ENCODE measurements at places on chromosomes 6 and 20. TPM values are rescaled to one million over a fixed set of nuclear protein-coding genes. Genes with fewer than 3 reads are reported as not detected.

The SPEF1 gene
- 0.54 TPM for total RNA-seq

The PTPRK gene
- total RNA-seq: 30.4 TPM

The PRSS16 gene
- total RNA-seq: 0.57 TPM

The SIGLEC1 gene
- total RNA-seq: not detected

The TBX18 gene
- 0.47 TPM for total RNA-seq

The DUSP15 gene
- total RNA-seq: 13.7 TPM

The MUC21 gene
- total RNA-seq: not detected

The SLC22A7 gene
- 0.37 TPM for total RNA-seq

The OR2B6 gene
- not detected for total RNA-seq

The SYNJ2 gene
- total RNA-seq: 2.9 TPM

The HSPA12B gene
- total RNA-seq: 1.1 TPM

The MYLK4 gene
- total RNA-seq: 0.96 TPM

The FNDC11 gene
- total RNA-seq: 1.5 TPM

The PRDM13 gene
- total RNA-seq: 0.14 TPM

DNA sequence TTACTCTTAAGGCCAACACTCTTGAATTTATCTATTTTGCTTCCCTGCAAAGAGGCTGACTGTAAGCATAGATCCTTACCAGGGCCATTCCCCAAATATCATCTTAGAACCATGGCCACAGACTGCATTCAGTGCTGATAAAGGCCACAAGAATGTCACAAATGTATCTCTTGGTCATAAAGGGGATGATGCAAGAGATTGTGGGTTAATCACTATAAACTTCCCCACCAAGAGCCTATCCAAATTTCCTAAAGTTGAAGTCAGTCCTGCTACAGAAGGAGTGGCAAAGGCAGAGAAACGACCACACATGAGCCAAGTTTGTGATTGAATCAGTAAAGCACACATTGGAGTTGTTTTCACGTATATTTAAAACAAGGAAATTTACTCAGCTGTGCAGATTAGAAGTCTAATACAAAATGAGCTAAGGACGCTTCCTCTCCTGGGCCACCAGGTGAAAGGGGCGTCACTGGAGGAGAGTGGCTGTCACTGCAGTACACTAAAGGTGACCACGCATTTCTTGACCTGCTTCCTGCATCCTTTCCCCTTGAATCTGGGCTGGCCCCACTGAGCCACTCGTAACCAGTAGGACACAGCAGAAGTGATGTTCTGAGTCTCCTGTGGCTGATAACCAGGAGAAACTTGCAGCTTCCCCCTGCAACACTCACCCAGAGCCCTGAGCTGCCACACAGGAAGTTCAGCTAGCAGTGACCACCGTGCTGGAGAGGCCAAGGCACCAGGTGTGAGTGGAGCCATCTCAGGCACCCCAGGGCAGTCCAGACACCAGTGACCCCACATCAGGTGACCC, 181.9 kb downstream of the SYNDIG1 start:
- no peak for DNase-seq

DNA sequence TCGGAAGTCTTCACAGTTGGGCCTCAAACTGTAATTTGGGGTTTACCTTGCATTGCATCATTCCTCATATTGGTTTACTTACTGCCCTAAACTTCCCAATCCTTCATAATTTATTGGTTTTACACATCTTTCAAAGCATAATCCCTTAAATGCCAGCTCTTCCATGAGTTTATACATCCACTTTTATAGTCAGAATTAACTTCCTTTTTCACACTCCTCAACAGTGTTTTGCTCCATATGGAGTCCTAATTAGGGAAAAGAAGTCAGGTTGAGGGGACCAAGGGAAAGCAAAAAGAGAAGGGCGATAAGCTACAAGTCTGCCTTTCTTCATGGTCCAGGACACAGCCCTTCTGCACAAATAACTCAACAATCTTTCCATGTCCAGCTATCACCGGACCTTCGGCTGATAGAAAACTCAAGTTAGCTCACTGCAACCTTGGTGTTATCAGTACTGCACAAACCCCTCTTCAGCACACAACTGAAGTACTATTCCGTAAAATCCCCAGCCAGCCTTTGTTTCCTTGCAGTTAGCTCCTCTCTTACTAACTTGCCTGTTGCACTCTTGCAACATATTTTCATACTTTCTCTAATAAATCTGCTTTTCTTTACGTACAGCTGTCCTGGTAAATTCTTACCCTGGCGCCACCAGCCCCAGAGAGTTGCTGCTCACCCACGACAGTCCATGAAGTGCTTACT, 2.0 kb downstream of the EEF1E1 start:
- DNase-seq: no peak

GRCh38 chr6:105806486-105806920, 279.6 kb upstream of the PRDM1 start:
- DNase-seq: no peak

- DNase-seq: no peak
Measured at GRCh38 chr6:134908906-134909516, 40.9 kb downstream of the ALDH8A1 start.

GRCh38 chr20:14751191-14751590, 413.8 kb upstream of the FLRT3 start:
- no peak for DNase-seq

GRCh38 chr6:128491610-128492206, 28.7 kb downstream of the PTPRK start:
- no peak for DNase-seq

DNA sequence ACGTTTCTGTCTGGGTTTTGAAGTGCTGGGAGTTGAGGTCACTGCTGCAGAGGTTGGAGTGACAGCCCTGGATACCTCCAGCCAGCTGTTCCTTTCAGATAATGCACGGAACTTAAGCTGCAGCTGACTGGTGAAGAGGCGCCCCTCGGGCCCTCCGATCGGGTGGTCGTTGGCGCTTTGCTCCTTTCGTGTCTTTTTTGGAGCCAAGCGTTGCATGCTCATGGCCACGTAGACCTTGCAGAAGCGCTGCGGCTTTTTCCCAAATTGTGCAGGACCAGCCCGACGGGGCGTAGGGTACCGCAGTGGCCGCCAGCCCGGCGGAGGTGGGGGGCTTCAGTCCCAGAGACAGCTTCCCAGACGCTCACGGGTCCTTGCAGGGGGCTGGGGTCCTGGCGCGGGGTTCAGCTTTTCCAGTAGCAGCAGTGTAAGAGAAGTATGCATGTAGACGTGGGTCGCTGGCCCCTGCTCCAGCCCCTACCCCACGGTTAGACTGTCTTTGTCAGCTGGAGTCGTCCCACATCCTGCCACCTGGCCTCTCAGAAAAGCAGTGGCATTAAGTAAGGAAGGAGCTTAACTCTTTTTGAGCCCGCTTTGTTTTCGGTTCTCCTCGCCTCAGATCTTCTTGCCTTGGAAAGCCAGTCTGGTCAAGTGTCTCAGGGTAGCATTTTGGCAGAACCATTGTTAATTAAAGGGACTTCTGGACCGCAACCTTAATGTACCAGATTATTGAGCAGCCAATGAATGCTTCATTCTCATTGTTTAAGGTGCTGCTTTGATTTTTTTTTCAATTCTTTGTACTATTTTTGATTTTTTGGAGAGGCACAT, 838 bp downstream of the TNFAIP3 start:
- DNase-seq: peak; percentile 10

DNA sequence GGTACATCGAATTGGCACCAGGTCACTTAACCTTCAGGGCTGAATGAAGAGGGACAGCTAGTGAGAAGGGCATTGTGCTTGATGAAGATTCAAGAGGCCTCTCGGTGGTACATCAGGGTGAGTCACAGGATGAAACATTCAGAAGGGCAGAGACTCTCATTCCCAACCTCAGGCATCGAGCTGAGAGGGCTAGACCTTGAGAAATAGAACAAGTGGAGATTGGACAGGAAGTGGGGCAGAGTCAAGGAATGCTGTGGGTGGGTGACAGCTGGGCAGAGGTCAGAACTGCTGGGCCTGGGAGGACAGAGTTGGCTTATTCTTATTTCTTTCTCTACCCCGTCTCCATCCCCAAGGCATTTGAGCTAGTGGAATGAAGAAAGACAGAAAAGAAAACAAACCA, 126.0 kb downstream of the SCML4 start:
- DNase-seq: no peak

- DNase-seq: no peak
Measured at GRCh38 chr20:45017857-45018256, 51.5 kb downstream of the STK4 start.

Measured in neural crest cell (in vitro differentiated cells).